ENCODE measurements at places on chromosomes 5 and 9.

DNA sequence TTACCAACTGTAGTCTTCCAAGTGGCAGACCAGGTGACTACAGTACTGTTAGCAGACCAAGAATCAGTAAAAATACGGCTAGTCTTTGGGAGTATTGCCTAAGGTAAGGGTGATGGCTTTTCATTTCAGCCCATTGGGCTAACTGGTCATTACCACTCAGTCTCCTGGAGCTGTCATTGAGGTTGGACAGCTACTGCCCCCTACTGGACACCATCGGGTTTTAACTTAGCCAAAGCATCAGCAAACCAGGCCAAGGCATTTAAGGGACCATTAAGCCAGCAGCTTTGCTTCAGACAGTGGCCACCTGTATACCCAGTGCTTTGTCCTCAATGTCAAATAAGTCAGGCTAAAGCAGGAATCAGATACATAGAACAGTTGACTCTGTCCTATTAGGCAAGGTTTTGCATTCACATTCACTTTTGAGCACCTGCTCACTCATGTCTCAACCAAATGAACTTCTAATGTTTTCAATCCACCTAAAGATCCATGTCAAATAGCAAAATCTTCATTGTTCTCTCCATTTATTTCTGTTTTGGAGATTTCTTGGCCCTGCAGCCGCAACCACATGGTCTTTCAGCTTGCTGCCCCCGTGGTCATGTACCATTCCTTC, 117.2 kb downstream of the INVS start:
- DNase-seq = peak; percentile 9

GRCh38 chr9:75672478-75672877, 218.0 kb upstream of the PCSK5 start:
- DNase-seq = no peak

DNA sequence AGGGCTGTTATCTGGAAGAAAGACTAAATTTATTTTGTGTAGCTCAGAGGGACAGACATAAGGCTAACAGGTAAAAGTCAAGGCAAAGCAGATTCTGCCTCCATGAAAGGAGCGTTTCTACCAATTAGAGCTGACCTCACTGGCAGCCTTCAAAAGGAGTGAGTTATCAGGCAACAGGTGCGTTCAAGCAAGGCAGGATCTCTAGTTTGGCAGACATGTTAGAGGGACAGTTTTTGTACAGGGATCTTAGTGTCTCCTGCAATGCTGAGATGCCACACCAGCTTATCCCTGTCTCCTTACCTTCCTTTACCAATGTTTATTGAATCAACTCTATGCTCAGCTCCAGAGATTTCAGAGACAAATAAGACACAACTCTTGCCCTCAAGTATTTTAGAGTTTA, 73.8 kb downstream of the NRG2 start:
- DNase-seq = no peak

- no peak for DNase-seq
Measured at GRCh38 chr5:61329550-61330128, 2.4 kb upstream of the ZSWIM6 start.

DNA sequence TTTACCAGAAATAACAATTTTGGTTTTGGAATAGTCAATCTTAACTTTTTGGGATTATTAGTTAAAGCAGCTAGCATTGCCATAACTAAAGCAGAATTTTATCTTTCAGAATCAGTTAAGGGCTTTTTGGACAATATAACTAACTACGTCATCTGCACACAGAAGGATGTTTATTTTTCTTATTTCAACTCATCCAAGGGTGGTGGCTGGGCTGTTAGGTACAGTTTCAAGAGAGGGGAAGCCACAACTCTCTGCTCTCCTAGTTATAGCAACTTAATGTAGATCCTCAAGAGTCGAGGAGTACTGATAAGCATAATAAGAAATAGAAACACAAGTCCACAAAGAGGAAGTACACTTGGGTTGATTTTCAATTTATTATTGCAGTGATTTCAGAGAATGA, 65.6 kb downstream of the ANKRD55 start:
- no peak for DNase-seq

- DNase-seq = peak; percentile 5
Measured at GRCh38 chr5:142324136-142324870, 518 bp downstream of the SPRY4 start.

DNA sequence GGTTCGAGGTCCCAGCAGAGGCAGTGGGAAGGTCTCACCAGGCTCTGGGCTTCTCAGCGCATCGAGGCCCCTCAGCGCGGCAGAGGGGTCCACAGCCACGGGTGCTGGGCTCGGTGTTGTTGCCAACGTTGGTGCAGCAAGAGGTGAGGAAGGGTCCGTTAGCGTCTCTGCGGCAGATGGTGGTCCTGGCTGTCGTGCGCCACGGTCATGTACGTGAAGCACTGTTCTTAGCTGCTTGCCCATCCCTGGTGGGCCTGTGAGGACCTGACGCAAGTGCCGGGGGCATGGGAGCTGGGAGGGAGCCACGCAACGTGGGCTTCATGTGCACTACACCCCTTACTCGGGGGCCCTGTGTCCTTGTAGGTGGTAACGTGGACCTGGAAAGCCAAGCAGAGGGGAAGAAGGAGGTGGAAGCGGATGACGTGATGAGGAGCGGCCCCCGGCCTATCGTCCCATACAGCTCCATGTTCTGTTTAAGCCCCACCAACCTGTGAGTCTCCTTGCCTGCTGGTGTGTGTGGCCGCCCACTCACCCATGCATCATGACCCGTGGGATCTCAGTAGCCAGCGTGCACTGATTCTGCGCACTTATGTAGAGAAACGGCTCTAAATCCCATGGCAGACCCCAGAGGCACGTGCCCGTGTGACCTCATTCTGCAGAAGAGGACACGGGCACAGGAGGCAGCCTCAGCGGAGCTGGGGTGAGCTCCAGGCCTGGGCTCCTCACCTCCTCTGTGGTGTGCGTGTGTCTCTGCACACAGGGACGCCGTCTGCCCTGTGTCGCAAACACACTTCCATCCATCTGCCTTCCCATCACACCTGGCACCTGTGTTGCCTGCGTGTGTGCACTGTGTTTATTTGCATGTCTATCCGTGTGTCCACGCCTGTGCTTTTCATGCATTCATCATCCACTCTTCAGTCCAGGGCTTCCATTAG, 166.1 kb downstream of the CACNA1B start:
- no peak for DNase-seq

GRCh38 chr9:35152926-35153325, 8.9 kb upstream of the UNC13B start:
- no peak for DNase-seq

- no peak for DNase-seq
Measured at GRCh38 chr5:173278641-173279040, 43.6 kb upstream of the NKX2-5 start.

DNA sequence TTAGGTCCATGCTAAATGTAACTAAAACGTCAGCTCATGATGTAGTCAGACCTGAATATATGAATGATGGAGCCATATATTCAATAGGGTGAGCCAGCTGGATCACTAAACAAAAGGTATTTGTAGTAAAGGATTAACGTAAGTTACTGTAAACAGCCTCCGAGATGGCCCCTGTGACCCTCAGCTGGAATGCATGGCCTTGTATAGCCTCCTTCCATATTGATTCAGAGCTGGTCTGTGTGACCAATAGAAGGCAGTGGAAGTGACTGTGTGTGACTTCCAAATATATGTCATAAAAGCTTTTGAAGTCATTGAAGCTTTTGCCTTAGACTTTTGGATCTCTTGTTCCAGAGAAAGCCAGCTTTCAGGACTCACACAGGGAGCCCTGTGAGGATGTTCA, 154.4 kb upstream of the CHD1 start:
- no peak for DNase-seq

DNA sequence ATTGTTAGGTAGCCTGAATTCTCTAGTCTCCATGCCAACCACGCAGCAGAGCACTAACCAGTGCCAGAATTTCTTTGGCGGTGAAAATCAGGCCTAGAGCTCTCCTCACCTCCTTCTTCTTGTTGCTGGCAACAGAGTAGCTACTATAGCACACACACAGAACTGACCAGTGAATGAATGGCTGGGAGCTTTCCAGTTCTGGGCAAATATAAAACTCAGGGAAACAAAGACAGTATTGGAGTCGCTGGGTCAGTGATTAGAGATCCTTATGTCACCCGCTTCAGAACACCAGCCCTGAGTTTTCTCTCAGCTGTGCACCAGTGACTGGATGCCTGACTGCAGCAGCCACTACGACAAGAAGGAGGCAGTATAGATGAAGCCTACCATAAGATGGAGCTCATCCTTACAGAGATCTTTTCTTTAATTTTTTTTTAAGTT, 26.9 kb upstream of the FEM1C start:
- DNase-seq = no peak

GRCh38 chr9:27425827-27426510, 98.1 kb upstream of the IFNK start:
- DNase-seq = no peak

DNA sequence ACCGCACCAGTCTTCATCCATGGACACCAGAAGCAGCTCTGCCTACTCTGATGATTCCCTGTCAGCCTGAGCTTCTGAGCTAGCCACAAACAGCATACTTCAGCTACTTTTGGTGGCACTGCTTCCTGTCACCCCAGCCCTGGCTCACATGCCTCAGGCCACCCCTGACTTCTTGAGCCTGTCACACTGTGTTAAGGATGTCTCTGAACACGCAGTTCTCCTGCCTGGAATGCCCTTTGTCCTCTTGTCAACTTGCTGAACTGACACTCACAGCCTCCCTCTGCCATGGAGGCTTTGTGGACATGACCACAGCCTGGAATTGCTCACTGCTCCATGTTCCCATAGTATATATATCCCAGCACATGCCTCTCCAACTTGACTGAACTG, 7.2 kb downstream of the MACROH2A1 start:
- no peak for DNase-seq

GRCh38 chr9:82601293-82601771, 461.6 kb downstream of the RASEF start:
- no peak for DNase-seq

GRCh38 chr9:114735704-114736103, 53.7 kb upstream of the TEX48 start:
- DNase-seq = no peak

- no peak for DNase-seq
Measured at GRCh38 chr5:132417010-132417439, 47.5 kb downstream of the SLC22A5 start.

DNA sequence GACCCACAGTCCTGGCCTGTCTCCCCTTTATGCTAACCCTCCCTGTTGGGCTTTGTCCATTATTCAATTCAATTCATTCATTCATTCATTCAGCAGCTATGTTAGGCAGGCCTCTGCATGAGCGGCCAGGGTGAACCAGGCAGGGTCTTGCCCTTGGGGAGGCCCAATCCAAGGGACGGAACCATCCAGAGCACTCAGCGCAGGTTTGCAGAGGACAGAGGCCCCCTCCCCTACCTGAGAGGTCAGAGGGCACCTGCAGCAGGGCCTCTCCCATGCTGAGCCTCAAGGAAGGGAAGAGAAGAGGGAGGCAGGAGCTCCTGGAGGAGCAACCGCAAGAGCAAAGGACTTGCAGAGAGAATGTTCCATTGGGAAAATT, 61.4 kb downstream of the C9orf50 start:
- DNase-seq = no peak

DNA sequence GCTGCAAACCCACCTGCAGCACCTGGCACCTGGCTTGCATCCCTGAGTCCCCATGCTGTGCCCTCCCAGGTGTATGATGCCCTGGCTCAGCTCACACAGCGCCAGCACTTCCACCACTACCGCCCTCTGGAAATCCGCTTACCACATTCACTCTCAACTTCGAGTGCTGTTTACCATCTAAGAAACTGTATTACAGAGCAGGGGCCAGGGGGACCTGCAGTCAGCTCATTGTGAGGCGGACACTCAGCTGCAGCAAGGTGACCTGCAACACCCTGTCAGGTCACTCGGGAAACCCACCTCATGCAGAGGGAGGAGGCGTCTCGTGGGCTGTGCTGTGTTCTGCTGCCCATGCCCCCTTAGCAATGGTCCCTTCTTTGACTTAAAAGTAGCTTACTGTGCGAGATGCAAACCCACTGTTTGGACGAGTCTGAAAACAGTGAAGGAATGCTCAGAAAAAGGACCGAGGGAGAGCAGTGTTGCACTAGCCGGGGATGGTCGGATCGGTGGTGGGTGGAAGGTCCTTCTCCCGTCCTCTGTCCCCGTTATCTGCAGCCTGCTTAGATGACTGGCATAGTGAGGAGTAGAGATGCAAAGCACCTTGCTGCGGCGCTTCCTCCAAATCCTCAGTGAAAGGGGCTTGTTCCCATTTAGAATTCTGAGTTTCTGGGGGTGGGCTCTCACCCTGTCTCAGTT, 55.2 kb upstream of the CTSL start:
- no peak for DNase-seq

GRCh38 chr5:1874348-1874747, 8.4 kb downstream of the IRX4 start:
- no peak for DNase-seq

DNA sequence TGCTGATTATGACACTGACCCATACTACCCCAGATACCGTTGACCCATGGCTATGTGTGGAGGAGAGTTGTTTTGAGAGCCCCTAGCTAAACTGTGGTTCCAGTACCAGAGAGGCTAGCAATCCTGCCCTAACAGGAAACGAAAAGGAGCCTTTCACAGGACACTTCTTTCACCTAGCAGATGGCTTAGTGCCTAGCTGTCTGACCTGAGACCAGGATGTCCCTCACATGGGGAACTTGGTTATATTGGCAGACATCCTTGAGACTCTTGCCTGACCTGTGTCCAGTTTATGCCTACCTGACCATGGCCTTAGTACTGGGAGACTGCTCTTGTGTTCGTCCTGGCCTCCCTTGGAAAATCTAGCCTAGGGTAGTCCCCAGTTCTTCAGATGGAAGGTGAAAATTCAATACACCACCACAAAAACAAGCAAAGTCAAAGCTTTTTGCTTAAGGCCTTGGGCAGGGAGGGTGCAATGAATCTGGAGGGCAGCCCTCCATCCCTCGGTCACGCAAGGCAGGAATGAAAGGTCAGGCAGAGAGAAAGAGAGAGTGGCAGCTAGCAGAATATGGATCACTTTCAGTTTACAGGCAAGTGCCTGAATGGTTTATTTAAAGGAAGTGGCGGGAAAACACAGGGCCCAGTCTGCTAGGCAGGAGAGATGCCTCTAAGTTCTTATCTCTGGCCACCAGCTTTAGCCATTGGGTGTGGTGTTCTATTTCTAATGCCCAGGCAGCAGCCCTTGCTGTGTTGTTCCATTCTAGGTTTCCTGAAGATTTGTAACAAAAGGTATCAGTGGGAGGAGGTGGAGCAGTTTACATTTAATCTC, 16.4 kb upstream of the ZNF474 start:
- no peak for DNase-seq

DNA sequence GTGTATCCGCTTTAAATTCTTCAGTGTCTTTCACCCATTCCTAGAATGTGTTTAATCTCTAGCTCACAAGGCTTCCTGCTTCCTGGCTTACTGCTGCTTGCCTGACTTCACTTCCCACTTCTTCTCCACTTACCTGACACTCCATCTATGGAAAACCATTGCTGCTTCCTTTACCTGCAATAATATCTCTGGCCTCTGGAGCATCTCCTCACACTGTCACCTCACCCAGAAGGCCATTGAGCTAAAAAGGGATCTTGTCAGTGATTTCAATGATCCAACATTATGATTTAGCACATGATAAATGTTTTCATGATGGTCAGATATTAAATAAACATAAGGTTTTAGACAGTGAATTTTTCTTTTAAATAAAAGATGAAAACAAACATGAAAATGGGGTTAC, 281.1 kb downstream of the MRPS30 start:
- no peak for DNase-seq

GRCh38 chr9:92138157-92138959, 23.1 kb upstream of the SPTLC1 start:
- DNase-seq = peak; percentile 45
